ENCODE measurements at places on chromosomes 12 and 14.

DNA sequence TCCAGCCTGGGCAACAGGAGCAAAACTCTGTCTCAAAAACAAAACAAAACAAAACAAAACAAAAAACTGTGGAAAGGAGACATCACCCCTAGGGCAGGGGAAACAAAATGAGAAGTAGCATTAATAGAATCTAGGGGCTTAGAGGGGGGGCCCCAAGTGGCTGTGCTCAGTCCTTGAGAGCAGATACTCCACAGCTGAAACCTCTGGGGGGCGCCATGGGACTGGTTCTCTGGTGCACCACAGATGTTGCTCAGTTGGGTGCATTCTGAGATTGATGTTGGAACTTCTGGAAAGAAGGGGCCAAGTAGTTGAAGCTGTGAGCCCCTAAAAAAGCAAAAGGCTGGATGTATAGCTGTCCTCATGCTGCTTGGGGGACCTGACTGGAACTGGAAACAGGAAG is 11.8 kb upstream of the SYNE2 start:
- no peak for DNase-seq

DNA sequence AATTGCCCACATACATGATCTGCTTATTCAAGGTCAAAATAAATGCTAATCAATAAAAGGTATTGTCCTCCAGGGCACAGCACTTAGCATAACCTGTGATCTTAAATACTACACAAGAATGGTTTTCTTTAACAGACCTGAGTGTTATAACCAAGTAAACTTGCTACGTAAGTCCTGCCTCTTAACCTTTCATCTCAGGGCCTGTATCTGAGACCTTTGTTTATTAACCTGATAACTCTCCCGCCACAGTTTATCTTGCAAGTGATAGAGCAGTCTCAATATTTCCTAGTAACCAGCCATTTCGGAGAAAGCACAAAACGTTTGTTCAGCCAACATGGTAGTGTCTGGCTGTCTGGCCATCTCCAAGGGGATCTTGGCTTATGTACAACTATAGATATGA is 88.4 kb downstream of the DUSP6 start:
- DNase-seq = no peak

DNA sequence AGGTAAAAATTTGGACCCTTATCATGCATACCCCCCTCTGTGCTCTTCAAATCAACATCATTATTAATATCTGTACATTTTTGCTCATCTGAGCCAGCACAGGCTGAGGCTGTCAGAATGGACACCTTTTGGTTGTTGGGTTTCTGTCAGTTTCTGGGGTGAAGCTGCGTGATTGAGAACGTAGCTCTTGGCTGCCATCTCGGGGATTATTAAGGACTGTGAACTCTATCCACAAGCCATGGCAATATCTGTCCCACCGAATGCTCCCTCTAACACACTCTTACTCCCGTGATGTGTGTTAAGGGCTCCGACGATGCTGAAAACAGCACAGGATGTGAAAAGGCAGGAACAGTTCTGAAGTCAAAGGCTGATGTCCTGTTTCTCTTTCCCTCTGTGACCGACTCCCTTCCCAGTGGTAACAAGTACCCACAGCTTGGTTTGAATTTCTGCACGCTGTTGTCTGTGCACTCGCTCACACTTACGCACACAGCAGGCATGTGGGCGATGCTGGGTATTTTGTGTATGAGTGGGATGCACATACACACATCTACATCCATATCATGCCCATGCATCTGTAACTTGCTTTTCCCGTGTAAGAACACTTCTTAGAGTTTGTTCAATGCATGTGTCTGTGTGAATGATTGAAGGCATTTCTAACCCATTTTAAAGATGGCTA is 405.6 kb downstream of the TMEM121 start:
- no peak for DNase-seq

DNA sequence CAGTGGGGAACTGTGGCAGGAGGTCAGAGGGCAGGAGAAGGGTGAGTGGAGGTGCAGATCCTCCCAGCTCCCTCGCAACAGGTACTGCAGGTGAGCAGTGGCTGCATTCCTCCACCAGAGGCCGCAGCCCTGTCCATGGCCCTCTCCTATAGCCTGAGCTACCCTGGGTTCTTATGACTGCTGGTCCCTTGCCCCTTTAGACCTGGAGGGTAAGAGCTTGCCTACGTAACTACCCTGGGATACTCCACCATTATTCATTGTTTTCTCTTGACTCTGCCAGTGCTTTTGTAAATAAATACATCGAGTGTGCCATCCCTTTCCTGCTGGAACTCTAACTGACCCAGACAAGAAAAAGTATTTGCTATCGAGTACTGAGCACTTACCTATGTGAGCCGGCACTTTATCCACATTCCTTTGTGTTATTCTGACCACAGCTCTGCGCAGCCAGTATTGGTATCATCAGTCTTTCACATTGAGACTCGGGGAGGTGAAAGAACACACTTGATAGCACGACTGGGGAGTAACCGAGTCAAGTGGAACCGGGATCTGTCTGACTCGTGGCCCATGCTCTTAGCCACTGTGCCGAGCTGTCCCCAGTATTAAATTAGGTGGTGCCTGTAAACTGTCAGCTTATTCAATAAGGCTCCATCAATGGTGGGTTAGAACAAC is 38.5 kb downstream of the LTBP2 start:
- DNase-seq = peak; percentile 43

- DNase-seq = no peak
Observed at GRCh38 chr12:3791256-3791874, 38.5 kb upstream of the CRACR2A start.

DNA sequence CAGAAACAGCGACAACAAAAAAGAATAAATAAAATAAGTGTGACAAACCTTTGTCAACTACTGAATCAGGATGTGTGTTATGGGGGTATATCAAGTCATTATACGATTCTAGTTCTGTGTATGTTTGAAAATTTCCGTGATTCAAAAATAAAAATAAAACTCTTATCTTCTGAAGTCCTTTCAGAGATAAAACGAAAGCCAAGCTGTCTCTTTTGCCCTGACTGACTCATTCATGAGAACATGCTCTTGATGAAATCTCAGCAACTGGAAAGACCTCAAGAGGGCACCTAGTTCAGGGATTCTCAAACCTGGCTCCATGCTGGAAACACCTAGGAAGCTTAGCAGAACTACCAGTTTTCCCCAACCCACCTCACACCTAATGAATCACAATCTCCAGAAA is 9.2 kb downstream of the FOXN3 start:
- no peak for DNase-seq

DNA sequence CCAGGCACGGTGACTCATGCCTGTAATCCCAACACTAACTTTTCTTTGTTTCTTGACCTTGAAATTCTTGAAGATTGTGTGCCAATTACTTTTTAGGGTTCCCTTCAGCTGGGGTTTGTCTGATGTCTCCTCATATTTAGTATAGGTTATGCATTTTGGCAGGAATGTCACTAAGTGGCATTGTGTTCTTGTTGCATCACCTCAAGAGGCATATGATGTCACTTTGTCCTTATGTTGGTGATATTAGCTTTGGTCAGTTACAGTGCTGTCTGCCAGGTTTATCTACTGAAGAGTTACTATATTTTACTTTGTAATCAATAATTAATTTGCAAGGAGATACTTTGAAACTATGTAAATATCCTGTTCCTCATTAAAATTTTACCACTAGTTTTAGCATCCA is 61.0 kb upstream of the BTG1 start:
- DNase-seq = no peak

- no peak for DNase-seq
Observed at GRCh38 chr12:8696442-8697090, 1.2 kb upstream of the RIMKLB start.

DNA sequence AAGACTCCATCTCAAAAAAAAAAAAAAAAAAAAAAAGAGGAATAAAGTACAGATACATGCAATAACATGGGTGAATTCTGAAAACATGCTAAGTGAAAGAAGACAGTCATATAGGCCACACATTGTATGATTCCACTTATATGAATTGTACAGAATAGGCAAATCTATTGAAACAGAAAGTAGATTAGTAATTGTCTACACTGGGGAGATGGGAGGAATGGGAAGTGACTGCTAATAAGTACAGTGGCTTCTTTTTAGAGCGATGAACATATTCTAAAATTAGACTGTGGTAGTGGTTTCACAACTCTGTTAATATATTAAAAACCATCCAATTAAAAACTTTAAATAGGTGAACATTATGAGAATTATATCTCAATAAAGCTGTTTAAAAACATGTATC is 74.4 kb downstream of the ANKS1B start:
- no peak for DNase-seq

GRCh38 chr12:31482816-31483215 is 108.1 kb downstream of the DENND5B start:
- DNase-seq = no peak

- no peak for DNase-seq
Observed at GRCh38 chr12:33587784-33588712, 148.4 kb upstream of the SYT10 start.

GRCh38 chr12:66725031-66725430 is 46.2 kb upstream of the GRIP1 start:
- DNase-seq = no peak

- no peak for DNase-seq
Observed at GRCh38 chr12:80830533-80831088, 107.1 kb downstream of the LIN7A start.

- DNase-seq = no peak
Observed at GRCh38 chr14:62209287-62209899, 447.2 kb downstream of the SNAPC1 start.
